ENCODE measurements at places on chromosomes 1 and 21. TPM values are rescaled to one million over a fixed set of nuclear protein-coding genes. Genes with fewer than 3 reads are reported as not detected.
A peak's percentile ranks its signal among the peaks of the same experiment; 100 is the strongest.

FAM3B gene
- 2.1 TPM for total RNA-seq

DNA sequence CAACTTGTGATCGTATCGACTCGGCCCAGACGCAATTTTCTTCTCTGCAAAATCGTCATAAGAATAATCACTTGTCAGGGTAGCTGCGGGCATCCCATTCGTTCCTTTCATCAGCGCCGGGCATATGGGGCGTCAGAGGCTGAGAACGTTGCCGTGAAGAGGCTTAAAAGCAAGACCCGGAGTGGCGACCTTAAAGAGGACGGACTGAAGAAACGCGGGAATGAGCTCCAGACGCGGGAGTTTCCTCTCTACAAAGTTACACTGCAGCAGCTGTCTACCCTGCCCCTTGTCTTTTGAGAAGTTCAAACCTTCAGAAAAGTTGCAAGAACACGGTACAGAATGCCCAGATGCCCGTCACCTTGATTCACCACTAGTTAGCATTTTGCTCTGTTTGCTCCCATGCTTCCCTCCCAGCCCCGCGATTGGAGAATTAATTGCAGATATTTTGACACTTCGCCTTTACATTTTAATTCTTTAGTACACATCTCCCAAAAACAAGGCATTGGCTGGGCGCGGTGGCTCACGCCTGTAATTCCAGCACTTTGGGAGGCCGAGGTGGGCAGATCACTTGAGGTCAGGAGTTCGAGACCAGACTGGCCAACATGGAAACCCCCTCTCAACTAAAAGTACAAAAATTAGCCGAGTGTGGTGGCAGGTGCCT, 967 bp downstream of the CENPS start:
- DNase-seq: no peak
- peak overlapping the region; percentile 38 for H3K4me3 ChIP-seq

SEC16B gene
- total RNA-seq: 7.0 TPM

PLA2G2D gene
- 0.33 TPM for total RNA-seq
